SJSA1 (cell line): ENCODE measurements at places on chromosomes 3 and 15. TPM values are rescaled to one million over a fixed set of nuclear protein-coding genes. Genes with fewer than 3 reads are reported as not detected.

GRCh38 chr15:70140543-70141375 is 43.0 kb upstream of the TLE3 start:
- no peak overlapping the region for H3K27ac ChIP-seq
- H3K36me3 ChIP-seq, result no peaks in the 10 kb centered on the region
- peaks cover 29% of the 10 kb centered on the region for H3K4me1 ChIP-seq
- peak; percentile 53 for DNase-seq
- H3K27me3 ChIP-seq, result no peaks in the 10 kb centered on the region

- no peak for DNase-seq
- no peaks in the 10 kb centered on the region; the same call in 1 of the 2 replicates for H3K4me1 ChIP-seq
- no peak overlapping the region for H3K4me3 ChIP-seq
- H3K27me3 ChIP-seq, result no peaks in the 10 kb centered on the region
These were observed 63.6 kb upstream of the ARL8B start for GRCh38 chr3:5058471-5058951.

DNA sequence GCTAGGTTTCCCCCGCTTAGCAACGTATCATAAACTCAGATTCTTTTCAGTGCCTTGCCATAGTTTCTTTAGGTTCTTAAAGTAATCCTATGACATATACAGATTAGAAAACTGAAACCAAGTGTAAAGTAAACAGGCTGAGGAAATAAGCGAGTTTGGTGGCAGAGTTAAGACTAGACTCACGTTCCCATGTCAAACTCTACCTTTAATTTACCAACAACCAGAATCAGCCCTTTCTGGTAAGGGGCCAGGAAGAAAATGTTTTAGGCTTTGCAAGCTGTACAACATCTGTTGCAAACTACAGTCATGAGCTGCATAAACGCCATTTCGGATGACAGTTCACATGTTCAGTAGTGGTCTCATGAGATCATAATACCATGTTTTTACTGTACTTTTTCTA is 128.0 kb upstream of the PRICKLE2 start:
- no peaks in the 10 kb centered on the region for H3K36me3 ChIP-seq
- DNase-seq, result peak; percentile 44
- H3K27me3 ChIP-seq, result no peaks in the 10 kb centered on the region
- H3K4me3 ChIP-seq, result no peak overlapping the region

DNA sequence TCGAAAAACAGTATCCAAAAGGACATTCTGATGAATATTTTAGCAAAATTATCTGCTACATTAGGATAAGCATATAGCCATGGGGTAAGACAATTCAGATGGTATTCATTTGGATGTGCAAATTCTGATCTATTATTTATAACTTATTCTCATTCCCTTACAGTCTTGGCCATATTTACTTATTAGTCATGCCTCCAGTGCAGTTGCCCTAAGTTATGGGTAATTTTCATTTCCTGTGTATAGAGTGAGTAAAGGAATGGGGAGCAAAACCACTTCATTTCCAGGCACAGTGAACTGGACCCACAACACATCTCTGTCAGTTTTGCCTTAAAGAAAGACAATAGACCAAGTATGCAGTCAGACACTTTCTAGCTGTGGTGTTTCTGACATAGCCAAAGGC is 134.3 kb downstream of the POLQ start:
- H3K36me3 ChIP-seq, result no peaks in the 10 kb centered on the region
- no peak overlapping the region for H3K4me3 ChIP-seq
- no peaks in the 10 kb centered on the region for H3K27me3 ChIP-seq
- no peak overlapping the region for H3K27ac ChIP-seq
- no peak for DNase-seq
- no peaks in the 10 kb centered on the region for H3K4me1 ChIP-seq

DNA sequence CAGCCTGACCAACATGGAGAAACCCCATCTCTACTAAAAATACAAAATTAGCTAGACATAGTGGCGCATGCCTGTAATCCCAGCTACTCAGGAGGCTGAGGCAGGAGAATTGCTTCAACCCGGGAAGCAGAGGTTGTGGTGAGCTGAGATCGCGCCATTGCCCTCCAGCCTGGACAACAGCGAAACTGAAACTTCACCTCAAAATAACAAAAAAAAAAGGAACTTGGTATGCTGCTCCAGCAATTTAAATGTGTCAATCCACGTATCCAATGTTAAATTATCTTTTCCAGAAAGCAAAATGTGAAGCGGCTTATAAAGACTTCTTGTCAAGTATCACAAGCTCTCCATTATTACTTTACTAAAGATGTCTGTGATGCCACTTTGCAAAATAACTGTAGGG is 9.9 kb upstream of the ARIH1 start:
- no peak for DNase-seq
- no peaks in the 10 kb centered on the region; the same call in 1 of the 2 replicates for H3K4me1 ChIP-seq
- no peak overlapping the region for H3K27ac ChIP-seq

- H3K27ac ChIP-seq, result no peak overlapping the region
- no peaks in the 10 kb centered on the region for H3K27me3 ChIP-seq
- peaks cover 7% of the 10 kb centered on the region for H3K4me1 ChIP-seq
- no peak overlapping the region for H3K4me3 ChIP-seq
- DNase-seq, result no peak
- H3K36me3 ChIP-seq, result peaks cover 88% of the 10 kb centered on the region
These were observed 63.8 kb downstream of the NPTN start for GRCh38 chr15:73569361-73569760.

DNA sequence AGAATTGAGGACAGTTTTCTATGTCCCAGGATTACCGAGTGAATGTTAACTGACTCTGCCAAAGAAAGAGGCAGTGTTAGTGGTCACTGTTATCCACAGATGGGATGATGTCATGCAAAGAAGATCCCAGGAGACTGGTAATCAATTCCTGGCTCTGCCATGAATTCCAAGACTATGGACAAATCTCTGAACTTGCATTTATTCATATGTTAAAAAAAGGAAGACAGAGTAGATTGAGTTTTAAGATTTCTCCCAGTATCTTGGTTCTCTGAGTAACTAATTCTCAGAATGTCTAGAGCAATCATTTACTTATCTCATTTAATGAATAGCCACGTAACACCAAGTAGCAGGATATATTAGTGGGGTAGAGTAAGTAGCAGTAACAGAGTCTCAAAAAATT is 11.5 kb upstream of the MAP3K13 start:
- no peak overlapping the region for H3K4me3 ChIP-seq
- no peak for DNase-seq
- peak overlapping the region; percentile 1; the same call in 1 of the 2 replicates for H3K27ac ChIP-seq
- peaks cover 6% of the 10 kb centered on the region; the same call in 1 of the 2 replicates for H3K4me1 ChIP-seq

GRCh38 chr3:193983846-193984818 is 151.8 kb upstream of the HES1 start:
- no peak overlapping the region for H3K27ac ChIP-seq
- no peaks in the 10 kb centered on the region for H3K27me3 ChIP-seq
- DNase-seq, result no peak
- no peak overlapping the region for H3K4me3 ChIP-seq
- H3K4me1 ChIP-seq, result no peaks in the 10 kb centered on the region

- H3K27ac ChIP-seq, result no peak overlapping the region
- no peaks in the 10 kb centered on the region for H3K4me1 ChIP-seq
- no peak overlapping the region for H3K4me3 ChIP-seq
These were observed 140.9 kb downstream of the ATG7 start for GRCh38 chr3:11413071-11413470.

DNA sequence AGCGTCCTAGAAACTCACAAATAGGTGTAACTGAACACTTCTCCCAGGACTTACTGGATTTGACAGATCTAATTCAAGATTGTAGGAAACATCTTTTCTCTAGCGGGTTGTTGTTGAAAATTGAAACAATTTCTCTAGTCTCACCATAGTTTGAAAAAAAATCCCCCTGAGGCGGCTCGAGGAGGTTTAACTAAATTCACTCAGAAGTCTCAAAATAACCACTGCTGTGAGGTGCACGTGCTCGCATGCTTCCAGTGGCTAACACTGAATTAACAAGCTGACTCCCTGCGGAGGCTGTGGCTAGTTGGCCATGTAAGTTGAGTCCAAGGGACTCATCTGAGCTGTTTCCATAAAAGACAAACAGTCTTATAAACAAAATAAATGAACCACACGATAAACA is 503.9 kb downstream of the OCA2 start:
- no peaks in the 10 kb centered on the region for H3K36me3 ChIP-seq
- DNase-seq, result no peak
- H3K27me3 ChIP-seq, result no peaks in the 10 kb centered on the region
- H3K4me3 ChIP-seq, result no peak overlapping the region
- no peak overlapping the region for H3K27ac ChIP-seq
- H3K4me1 ChIP-seq, result no peaks in the 10 kb centered on the region

GRCh38 chr3:141326123-141326522 is 42.2 kb upstream of the ZBTB38 start:
- no peaks in the 10 kb centered on the region for H3K27me3 ChIP-seq
- H3K27ac ChIP-seq, result no peak overlapping the region
- no peaks in the 10 kb centered on the region for H3K36me3 ChIP-seq
- H3K4me1 ChIP-seq, result peaks cover 10% of the 10 kb centered on the region
- no peak for DNase-seq
- no peak overlapping the region for H3K4me3 ChIP-seq

GRCh38 chr15:88920186-88920891 is 7.2 kb upstream of the MFGE8 start:
- H3K36me3 ChIP-seq, result no peaks in the 10 kb centered on the region
- H3K4me3 ChIP-seq, result no peak overlapping the region
- H3K4me1 ChIP-seq, result peaks cover 41% of the 10 kb centered on the region
- peak overlapping the region; percentile 60 for H3K27ac ChIP-seq

DNA sequence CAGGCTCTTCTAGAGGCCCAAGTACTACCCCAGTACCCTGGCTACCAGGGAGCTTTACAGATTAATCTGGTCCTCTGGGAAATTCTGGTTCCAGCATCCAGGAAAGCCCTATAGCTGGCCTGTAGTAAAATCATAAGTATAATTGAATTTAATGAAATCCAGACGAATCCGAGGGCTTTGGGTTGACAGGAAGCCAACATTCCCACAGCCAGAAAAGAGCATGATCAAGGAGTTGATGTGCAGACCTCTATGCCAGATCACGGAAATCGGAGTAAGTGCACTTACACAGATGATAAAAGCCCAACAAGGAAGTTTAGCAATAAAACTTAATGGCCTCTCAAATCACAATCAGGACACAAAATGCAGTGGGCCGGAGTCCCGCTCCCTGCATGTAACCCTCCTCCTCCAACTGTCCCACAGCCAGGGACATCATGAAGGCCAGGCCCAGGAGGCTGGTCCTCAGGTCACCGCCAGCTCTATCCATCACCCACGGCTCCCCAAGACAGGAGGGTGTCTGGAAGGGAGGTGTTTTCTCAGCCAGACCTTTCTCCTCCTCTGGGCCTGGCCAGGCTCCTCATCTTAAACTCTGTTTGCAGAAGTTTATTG is 62.8 kb upstream of the SEC22A start:
- no peaks in the 10 kb centered on the region for H3K27me3 ChIP-seq
- no peaks in the 10 kb centered on the region for H3K36me3 ChIP-seq
- no peak overlapping the region for H3K27ac ChIP-seq

DNA sequence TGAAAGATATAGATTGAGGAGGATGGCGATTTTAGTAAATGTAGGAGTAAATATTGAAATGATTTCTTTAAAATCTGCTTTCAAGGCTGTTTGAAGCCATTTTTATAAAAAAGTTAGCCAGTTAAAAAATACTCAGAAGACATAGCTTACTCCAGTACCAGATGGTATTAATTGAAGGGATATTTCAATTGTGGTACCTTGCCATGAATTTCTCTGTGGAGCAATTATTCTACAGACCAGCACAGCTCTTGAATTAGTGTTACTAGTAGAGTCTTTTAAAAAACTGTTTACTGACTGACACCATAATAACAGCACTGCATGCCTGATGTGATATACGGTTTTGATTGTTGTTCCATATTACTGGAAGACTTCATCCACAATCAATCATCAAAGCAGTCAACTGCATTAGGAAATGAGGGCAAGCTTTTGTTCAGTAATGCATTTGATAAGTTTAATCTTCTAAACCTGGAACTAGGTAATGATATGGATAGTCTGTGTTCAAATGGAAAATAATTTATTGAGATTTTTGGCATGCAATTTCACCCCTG is 106.4 kb downstream of the MFSD1 start:
- H3K4me3 ChIP-seq, result no peak overlapping the region
- H3K36me3 ChIP-seq, result no peaks in the 10 kb centered on the region
- no peak for DNase-seq
- H3K27ac ChIP-seq, result no peak overlapping the region
- H3K4me1 ChIP-seq, result no peaks in the 10 kb centered on the region

- no peak overlapping the region for H3K27ac ChIP-seq
- H3K36me3 ChIP-seq, result peaks cover 62% of the 10 kb centered on the region
- peaks cover 4% of the 10 kb centered on the region for H3K4me1 ChIP-seq
These were observed 5.2 kb downstream of the CEP97 start for GRCh38 chr3:101729586-101729985.

- DNase-seq, result no peak
- H3K4me1 ChIP-seq, result no peaks in the 10 kb centered on the region
- H3K27ac ChIP-seq, result no peak overlapping the region
- no peaks in the 10 kb centered on the region for H3K36me3 ChIP-seq
These were observed 37.2 kb downstream of the ABHD5 start for GRCh38 chr3:43727930-43728329.

DNA sequence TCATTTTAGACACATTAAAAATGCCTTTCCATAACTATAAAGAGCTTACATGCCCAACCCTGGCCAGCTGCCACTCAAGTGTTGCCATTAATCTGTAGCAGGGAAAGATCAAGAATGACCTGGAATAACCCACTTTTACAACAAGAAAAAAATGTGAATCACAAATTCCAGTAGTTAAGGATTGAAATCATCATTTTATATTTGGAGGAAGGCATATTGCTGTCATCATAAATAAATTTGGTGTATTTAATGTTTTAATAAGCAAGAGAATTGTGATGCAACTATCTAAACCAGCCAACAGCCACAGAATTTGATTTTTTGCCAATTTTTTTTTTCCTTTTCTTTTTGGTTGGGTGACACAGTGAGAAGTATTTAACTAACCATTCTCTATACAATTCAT is 240.0 kb upstream of the SEMA6D start:
- no peak overlapping the region for H3K4me3 ChIP-seq
- H3K4me1 ChIP-seq, result no peaks in the 10 kb centered on the region
- no peaks in the 10 kb centered on the region for H3K27me3 ChIP-seq
- no peak overlapping the region for H3K27ac ChIP-seq

CCDC54 gene
- not detected in 2 replicates for total RNA-seq

PFKFB4 gene
- 3.3 and 8.9 TPM in 2 replicates for total RNA-seq

PARP3 gene
- total RNA-seq, result 14.7 and 17.9 TPM in 2 replicates

IMPG2 gene
- 0.05 and 0.09 TPM in 2 replicates for total RNA-seq

PLEKHO2 gene
- 21.4 and 21.7 TPM in 2 replicates for total RNA-seq

SENP8 gene
- total RNA-seq, result 0.78 and 2.5 TPM in 2 replicates
